ENCODE measurements at places on chromosomes 11 and 22.

DNA sequence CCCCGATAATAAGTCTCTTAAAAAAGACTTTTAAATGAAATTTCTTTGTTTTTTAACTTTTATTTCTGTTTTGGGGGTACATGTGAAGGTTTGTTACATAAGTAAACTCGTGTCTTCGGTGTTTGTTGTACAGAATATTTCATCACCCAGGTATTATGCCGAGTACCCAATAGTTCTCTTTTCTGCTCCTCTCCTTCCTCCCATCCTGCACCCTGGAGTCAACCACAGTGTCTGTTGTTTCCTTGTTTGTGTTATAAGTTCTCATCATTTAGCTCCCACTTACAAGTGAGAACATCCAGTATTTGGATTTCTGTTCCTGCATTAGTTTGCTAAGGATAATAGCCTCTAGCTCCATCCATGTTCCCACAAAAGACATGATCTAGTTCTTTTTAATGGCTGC lies 1.6 kb upstream of the GSTP1 start:
- no peak for DNase-seq

DNA sequence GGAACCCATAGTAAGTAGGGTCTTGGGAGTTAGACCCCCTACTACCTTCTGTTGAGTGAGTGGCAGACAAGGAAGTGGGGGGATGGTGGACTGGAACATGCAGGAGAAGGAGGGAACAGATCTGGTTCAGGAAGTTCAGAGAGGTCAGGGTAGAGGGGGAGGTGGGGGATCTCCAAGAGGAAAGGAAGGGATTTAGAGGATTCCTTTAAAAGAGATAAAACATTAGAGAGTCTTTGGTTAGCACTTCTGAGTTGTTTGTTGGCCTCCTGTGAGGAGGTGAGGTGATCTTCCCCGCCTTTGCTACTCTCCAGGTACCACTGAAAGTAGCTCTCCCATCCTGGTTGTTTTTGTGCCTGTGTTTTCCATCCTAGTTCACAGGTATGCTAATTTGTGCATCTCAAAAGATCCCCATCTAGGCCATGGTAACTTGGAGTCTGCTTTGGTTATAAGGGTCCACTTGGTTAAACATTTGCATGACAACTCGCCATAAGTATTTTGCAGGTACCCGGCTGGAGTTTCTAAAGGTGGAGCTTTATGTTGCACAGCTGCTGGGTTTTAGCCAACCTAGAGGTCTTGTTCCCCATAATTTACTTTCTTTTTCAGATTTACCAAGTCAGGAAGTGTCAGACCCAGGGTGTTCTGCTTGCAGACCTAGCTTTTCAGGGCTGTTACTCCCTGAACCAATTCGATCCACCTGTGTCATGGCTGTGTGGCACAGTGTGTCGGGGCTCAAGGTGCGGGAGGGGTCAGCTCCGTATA lies 79.3 kb upstream of the SORL1 start:
- DNase-seq = peak; percentile 8

- no peak for DNase-seq
Measured at GRCh38 chr11:66857234-66857926, 516 bp downstream of the LRFN4 start.

GRCh38 chr11:8917157-8917825 lies 6.3 kb downstream of the AKIP1 start:
- no peak for DNase-seq

GRCh38 chr11:126824035-126824607 lies 176.4 kb downstream of the KIRREL3 start:
- DNase-seq = no peak

- no peak for DNase-seq
Measured at GRCh38 chr11:58086528-58086927, 38.8 kb downstream of the OR9I1 start.

Measured in central memory CD4-positive, alpha-beta T cell (primary cell).